ENCODE measurements at places on chromosomes 4 and X.

- no peak for DNase-seq
Observed at GRCh38 chr4:185679523-185679922, 132.5 kb downstream of the SORBS2 start.

DNA sequence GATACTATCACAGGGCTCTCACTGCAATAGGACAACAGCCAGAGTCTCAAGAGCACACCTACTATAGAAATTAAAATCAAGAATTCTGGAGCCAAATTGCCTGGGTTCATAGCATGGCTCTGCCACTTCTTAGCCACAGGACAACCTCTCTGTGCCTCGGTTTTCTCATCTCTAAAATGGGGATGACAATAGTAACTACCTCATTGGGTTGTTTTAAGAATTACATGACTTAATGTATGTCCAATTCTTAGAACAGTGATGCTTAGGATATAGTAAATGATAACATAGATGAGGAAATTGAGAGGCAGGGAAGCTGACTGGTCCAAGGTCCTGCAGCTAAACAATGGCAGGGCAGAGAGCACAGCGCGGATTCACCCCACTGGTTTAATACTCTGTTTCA lies 11.0 kb upstream of the ODAPH start:
- no peak for DNase-seq

GRCh38 chr4:38373375-38373774 lies 290.6 kb upstream of the KLF3 start:
- no peak for DNase-seq

- no peak for DNase-seq
Observed at GRCh38 chr4:57102050-57102624, 8.0 kb downstream of the IGFBP7 start.

DNA sequence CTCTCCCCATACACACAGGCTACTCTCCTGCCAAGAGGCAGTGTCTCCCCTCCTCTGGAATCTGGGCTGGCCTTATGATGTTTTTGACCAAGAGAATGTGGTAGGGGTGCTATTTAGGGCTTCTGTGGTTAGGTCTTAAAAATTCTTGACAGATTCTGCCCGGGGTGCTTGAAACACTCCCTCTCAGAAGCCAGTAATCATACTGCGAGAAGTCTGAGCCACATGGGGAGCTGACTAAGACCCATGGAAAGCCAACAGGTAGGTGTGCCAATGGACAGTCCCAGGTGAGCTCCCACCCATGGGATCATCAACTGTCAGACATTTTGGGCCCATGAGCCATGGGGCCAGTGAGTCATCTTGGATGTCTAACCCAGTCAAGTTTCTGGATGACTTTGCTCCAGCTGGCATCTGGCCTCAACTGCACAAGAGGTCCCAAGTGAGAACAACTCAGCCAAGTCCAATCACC lies 315.7 kb downstream of the FBXW7 start:
- no peak for DNase-seq

- no peak for DNase-seq
Observed at GRCh38 chr4:67533112-67533511, 12.2 kb downstream of the CENPC start.

DNA sequence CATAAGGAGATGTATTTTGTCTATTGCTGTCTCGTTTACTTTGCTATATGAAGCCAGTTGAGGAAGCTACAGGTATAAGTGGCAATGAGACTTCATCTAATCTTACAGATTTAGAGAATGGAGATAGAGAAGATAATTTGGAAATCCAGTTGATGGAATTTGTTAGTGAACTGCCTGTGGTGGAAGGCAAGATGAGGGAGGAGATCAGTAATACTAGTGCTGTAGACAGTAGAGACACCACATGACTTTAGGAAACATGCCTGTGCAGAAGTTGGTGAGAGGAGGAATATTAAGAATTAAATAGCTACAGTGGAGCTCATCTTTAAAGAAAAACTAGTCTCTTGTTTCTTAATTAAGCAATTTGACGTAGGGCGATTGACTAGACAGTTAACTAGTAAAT lies 51.3 kb downstream of the RBPJ start:
- DNase-seq: no peak

Data from NCI-H1092 (cell line).